BJ (cell line): ENCODE measurements at places on chromosomes 2 and 18.
A peak's percentile ranks its signal among the peaks of the same experiment; 100 is the strongest.

GRCh38 chr2:241882091-241882625 is 12.6 kb downstream of the RTP5 start:
- no peak for DNase-seq

DNA sequence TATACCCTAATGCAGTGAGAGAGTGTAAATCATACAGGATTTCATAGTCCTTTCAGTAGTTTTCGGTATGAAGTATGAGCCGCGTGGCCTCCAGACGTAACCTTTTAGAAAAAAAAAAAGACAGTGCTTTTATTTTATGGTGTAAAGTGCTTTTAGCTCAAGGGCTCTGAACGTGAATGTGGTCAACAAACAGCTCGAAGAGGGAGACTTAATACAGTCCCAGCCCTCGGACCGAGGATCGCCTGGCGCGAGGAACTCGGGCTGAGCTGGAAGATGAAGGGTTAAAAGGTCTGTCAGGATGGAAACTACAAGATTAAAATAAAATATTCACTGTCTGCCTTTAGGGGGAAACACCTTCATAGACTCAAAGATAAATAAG is 4.0 kb upstream of the BCL11A start:
- no peak for DNase-seq

DNA sequence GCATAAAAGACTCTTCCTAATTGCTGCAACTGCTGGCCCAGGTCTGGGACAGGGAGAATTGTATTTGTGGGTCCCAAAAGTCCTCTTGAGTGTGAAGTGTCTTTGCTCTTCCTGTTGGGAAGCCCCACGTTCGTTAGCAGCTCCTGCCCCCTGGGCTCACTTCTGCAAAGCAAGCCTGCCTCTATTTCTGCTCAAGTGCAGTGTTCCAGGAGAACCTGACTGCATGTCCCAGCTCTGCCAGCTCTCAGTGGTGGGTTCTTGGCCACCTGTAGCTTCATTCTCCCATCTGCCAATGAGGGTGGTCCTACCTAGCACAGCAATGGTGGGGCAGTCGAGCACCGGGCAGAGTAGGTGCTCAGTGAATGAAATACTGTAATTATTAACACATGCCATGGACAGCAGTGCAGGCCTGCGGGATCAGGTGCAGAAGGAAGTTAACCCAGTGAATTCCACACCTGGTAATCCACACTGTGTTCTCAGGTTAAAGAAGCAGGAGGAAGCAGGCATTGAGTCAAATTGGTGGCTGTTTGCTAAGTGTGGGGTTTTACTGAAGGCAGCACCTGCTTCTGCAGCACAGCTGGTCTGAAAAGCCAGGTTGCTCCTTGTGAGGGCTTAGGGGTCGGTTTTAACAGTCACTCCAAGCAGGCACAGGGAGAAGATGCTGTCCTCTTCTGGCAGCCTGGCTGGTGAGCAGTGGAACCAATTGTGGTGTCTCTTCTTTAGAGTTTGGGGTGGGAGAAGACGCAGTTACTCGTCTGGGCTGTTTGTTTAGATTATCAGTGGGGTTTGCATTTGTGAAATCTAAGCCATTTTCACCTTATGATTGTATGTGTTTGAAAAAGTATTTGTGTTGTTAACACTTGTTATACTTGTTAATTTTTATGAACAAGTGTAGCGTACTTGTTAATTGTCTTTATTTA is 54.3 kb downstream of the DGKD start:
- DNase-seq, result no peak

DNA sequence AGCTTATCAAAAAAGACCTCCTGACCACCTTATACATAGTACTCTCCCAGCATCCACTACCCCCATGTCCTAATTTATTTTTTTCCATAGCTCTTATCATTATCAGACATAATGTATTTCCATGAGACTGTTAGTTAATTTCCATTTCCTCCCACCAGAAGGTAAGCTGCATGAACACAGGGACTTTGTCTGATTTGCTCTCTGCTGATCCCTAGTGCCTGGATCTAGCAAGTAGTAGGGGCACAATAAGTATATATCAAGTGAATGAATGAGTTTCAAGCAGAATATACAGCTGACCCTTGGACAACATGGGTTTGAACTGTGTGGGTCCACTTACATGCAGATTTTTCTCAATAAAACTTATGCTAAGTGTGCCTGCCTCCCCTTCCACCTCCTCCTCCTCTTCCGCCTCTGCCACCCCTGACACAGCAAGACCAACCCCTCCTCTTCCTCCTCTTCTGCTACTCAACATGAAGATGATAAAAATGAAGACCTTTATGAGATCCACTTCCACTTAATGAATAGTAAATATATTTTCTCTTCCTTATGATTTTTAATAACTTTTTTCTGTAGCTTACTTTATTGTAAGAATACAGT is 53.8 kb downstream of the CTAGE1 start:
- no peak for DNase-seq

DNA sequence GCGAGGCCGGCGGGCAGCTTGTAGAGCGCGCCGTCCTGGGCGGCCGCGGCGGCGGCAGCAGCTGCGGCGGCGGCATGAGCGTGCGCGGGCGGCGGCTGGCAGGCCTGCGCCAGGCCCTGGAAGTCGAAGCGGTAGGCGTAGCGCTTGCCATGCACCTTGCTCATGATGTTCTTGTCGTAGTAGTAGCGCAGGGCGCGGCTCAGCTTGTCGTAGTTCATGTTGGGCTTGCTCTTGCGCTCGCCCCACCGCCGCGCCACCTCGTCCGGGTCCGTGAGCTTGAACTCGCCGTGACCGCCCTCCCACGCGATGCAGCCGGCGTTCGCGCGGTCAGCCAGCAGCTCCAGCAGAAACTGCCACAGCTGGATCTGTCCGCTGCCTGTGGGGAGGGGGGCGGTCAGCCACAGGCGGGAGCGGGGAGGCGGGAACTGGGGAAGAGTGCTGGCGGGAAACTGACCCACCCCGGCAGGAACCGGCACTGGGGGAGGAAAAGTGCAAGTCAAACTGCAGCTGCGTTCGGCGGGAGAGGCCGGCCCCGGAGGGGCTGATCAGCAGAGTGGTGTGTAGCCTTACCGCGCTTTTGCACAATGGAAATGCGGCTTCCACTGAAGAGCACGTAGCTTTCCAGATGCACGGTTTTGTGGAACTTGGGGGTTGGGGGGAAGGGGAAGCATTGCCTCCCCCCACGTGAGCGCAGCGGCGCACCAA is 3.0 kb downstream of the FEV start:
- no peak for DNase-seq

DNA sequence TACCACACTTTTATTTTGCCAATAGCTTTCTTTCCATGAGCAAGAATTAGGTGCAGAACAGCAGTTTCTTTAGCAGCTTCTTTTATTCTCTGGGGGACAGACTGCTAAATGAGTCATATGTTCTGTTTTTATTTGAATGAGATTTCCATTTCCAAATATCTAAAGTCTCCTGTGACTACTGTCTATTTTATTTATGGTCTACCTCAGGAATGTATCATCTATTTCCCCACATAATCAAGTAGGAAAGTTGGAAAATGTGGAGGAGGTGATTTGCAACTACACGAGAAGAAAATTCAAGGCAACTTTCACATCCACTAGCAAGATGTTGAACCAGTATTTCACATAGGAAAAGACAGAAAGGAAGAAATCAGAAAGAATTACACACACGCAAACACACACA is 139.9 kb upstream of the MEX3C start:
- DNase-seq, result no peak

- DNase-seq, result no peak
Measured at GRCh38 chr2:217095511-217096205, 235.8 kb upstream of the TNP1 start.

- no peak for DNase-seq
Measured at GRCh38 chr18:48558248-48558647, 19.4 kb downstream of the CTIF start.

GRCh38 chr2:145028101-145028920 is 508.4 kb upstream of the ZEB2 start:
- DNase-seq, result no peak

DNA sequence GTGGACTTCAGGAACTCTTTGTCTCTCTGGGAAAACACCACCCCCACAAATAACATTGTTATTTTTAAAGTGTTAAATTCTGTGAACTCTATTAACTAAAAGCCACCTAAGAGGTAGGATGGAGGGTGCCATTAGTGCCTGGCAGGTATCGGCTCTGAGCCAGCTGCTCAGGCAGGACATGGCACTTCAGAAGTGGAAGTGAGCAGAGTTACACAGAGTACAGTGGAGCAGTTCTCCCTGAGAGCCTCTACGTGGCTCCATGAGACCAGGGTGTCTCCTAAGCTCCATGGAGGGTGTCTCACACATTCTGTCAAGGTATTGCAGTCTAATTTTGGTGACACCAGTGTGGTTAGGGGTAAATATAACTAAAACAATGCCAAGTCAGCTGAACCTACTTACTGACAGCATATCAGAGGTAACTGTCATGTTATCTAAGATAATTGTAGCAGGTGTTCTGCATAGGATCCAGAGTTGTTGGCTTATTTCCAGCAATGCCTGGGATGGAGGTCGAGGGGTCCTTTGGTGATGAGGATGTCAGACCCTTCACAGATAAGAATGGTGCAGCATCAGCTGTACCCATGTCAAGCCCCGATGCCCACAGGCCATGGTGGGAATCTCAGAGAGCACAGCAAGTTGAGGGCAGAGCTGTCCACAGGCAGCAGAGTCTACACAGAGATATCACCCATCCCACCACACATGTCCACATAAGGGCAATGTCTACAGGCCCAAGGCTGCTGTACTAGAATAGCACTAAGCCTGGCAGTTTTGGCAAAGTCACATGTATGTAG is 8.6 kb upstream of the MALL start:
- DNase-seq, result no peak

DNA sequence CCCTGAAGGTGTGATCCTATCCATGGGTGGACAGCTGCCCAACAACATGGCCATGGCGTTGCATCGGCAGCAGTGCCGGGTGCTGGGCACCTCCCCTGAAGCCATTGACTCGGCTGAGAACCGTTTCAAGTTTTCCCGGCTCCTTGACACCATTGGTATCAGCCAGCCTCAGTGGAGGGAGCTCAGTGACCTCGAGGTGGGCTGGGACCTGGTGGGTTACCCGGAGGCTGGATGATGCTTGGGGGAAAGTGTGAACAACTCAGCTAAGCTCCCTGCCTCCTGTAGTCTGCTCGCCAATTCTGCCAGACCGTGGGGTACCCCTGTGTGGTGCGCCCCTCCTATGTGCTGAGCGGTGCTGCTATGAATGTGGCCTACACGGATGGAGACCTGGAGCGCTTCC is 16.2 kb downstream of the CAD start:
- DNase-seq, result no peak

- DNase-seq, result peak; percentile 33
Measured at GRCh38 chr2:46748735-46749531, 166.7 kb downstream of the MCFD2 start.

- DNase-seq, result no peak
Measured at GRCh38 chr2:74439803-74440377, 1.8 kb downstream of the RTKN start.

- DNase-seq, result no peak
Measured at GRCh38 chr2:13056259-13056843, 339.6 kb downstream of the TRIB2 start.

DNA sequence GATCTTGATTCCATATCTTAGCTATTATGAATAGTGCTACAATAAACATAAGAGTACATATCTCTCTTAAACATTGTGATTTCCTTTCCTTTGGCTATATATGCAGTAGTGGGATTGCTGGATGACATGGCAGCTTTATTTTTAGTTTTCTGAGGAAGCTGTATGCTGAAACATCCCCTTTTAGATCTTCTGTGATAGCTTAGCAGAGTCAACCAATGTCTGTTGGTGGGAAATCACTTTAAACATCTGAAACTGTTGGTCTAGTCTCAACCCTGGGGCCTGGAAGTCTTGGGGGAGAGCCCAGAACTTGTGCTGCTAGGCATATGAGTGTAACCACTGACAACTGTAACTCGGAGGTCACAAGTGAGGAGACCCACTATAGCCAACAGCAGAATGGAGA is 378.6 kb upstream of the SLC14A2 start:
- no peak for DNase-seq

DNA sequence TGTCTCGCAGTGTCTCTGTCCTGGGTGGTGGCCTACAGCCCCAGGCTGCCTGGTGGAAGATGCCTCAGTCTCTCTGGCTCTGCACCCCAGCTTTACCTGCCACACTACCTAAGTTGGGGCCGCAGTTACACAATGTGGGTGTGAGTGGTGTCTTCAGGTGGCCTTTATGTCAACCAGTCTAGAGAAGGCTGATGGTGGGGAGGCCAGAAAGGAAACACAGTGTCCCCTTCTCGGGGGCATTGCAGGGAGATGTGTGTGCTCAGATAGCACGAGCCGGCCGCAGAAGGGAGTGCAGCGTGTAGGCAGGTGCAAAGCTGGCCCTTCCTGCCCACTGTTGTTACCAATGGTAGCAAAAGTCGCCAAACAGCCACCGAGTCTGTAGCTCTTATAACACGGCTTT is 216.1 kb downstream of the SH3RF3 start:
- DNase-seq, result no peak

DNA sequence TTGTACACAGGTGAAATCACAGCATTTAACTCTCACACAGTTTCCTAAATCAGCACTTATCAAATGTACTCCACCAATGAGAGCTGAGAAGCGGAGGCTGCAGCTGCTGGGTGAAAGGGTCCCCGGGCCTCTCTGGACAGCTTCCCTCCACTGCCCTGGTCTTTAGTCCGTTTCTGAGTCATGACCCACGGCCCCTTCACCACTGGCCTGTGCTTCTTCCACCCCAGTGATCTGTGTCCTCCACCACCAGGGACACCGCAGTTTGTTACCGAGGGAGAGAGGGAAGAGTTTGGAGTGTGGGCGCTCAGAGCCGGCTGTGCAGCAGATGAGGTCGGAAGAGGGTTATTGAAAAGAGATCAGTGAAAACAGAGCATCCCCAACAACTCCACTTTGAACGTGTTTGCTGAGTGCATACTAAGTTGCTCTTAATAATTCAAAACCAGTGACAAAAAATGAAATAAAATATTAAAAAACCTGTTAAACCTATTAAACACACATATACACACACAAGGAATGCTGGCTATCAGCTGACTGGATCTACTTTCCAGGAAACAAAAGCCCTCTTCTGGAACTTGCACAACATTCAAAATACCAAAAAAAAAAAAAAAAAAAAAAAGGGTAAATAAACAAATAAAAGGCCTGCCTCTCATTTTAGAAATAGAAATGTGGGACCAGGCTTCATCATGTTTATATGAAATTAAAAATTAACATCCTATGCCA is 54.1 kb downstream of the PXDN start:
- DNase-seq, result no peak

GRCh38 chr2:177553176-177553884 is 160.8 kb downstream of the AGPS start:
- DNase-seq, result no peak

DNA sequence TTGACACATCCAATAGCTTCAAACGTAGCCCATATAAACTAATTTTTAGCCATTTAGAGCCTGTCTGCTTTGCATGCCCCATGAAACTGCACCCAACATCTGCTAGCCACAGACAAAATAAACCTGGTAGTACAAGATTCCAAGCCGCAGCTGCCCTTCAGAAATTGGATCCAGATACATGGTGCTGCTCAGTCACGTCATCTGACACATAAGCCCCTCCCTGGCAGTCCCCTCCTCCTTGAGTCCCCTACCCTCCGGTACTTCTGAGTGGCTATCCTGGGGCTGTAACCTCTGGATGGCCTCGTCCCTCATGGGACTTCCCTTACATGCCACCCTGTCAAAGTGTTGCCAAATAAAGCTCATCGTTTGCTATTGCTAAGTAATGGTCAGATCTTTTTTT is 33.8 kb downstream of the PROC start:
- DNase-seq, result no peak

- DNase-seq, result no peak
Measured at GRCh38 chr18:68532328-68532885, 182.5 kb downstream of the TMX3 start.

GRCh38 chr2:233967164-233967563 is 50.0 kb downstream of the TRPM8 start:
- no peak for DNase-seq

- DNase-seq, result no peak
Measured at GRCh38 chr18:44741511-44741910, 60.8 kb downstream of the SETBP1 start.

GRCh38 chr2:30078521-30078920 is 68.3 kb upstream of the YPEL5 start:
- DNase-seq, result no peak
